GM12891 (cell line): ENCODE measurements at places on chromosomes 5 and 9.

- no peak for DNase-seq
Observed at GRCh38 chr5:60687927-60688720, 11.8 kb downstream of the DEPDC1B start.

GRCh38 chr5:91129748-91130147 lies 253.4 kb downstream of the ARRDC3 start:
- DNase-seq: no peak

DNA sequence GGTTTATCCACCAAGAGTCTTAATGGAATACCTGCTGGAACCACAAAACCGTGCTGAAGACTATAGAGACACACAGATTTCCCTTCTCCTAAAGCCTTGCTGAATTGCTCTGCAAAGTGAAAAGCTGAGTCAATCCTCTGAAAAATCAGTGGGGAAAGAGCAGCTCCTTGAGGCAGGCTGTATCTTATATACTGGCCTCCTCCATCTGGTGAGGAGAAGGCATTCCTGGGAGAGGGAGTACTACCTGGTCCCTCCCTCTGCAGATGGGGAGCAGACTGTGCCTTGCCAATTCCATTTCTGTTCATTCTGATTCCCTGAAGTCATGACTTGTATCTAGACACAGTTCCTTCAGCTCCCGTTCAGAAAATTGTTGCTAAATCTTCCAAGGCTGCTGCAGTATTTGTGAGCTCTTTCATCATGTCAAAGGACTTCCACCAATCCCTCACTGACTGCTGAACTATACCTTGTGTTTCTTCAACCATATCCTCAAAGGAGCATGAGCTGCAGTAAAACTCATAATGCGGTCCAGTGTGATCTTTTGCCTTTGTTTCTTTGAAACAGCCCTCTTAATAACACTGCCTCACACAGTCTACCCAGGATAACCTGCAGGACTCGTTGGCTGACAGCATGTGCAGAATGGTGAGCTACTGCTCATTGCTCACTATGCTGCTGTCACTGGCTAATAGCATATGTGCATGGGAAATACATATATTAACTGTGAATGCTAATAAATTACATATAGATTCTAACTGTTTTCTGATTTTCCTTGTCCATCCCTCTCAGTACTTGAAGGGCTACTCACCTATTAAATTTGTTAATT lies 84.5 kb downstream of the FOXD1 start:
- no peak for DNase-seq

- no peak for DNase-seq
Observed at GRCh38 chr5:149707097-149707496, 23.0 kb upstream of the PPARGC1B start.

DNA sequence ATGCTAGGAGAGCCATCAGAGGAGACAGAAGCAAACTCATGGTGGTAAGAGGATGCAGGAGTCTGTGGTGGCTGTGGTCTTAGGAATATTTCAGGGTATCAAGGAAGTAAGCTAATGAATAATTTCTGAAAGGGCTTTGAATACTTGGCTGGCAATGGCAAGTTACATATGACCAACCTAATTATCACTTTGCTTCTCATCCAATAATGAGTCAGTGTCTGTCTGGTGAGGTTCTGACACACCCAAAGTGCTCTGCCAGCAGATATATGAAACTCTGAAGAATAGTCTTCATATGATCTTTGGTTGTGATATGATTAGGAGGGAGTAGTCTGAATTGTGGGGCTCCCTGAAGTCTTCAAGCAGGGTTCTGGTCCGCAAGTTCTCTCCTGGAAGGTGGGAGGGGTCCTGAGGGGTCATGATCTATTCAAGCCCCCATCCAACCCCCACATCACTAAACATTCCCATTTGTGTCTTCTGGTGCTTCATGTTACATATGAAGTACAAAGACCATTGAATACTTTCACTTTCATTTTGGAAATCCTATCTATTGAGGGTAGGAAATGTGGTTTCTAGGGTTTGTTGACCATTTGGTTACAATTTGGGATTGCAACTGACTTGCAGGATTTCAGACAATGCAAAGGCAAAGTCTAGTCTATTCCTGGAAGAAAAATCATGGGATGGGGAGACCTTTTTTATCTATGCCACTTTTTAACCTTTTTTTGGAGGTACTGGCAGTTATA lies 199.9 kb upstream of the CDKN2B start:
- DNase-seq: no peak

GRCh38 chr9:124629600-124629999 lies 122.4 kb upstream of the NR5A1 start:
- DNase-seq: no peak

- no peak for DNase-seq
Observed at GRCh38 chr5:89904442-89904841, 505.1 kb downstream of the CETN3 start.

GRCh38 chr5:32332966-32333365 lies 20.2 kb upstream of the MTMR12 start:
- DNase-seq: no peak

DNA sequence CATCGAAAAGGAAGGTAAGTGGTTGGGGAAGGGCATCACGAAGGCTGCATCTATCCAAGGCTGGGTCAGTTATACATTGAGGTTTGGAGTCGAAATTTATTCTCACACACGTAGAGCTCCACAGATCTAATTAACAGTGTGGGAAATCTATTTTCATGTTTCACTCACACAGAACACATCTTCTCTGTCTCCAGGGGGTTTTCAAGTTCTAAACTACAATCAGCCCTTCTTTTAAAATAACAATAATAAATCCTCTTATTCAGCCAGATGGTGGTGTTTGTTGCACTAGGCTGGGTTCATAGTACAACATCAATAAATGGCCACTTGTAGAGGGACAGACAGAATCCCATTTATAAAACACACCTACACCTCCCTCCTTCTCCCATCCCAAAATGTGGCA lies 174.5 kb upstream of the KLF9 start:
- no peak for DNase-seq

DNA sequence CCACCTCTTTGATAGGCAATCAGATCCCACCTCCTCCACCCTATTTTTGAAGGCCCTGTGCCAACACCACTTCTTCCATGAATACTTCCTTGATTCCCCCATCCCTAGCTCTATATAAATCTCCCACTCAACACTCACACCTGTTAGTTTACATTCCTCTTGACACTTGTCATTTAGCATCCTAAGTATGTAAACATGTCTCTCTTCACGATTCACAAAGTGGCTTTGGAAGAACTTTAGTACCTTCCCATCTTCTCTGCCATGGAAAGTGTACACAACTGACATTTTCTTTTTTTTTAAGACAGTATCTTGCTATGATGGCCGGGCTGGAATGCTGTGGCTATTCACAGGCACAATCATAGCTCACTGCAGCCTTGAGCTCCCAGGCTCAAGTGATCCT lies 1.5 kb upstream of the FXN start:
- no peak for DNase-seq

DNA sequence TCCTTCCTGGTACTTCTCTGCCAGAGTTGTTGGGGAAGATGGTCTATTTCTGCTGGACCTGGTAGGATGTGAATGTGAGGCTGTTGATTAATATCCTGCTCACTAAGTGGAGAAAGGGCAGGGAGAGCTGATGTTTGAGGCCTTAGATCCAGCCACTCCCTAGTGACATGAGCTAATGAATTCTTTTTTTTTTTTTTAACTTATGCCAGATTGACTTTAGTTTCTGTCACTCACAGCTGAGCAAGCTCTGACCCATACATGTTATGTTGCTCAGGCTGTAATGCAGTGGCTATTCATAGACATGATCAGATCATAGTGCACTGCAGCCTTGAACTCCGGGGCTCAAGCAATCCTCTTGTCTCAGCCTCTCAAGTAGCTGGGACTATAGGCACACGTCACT lies 75.1 kb upstream of the SPRY4 start:
- DNase-seq: no peak

DNA sequence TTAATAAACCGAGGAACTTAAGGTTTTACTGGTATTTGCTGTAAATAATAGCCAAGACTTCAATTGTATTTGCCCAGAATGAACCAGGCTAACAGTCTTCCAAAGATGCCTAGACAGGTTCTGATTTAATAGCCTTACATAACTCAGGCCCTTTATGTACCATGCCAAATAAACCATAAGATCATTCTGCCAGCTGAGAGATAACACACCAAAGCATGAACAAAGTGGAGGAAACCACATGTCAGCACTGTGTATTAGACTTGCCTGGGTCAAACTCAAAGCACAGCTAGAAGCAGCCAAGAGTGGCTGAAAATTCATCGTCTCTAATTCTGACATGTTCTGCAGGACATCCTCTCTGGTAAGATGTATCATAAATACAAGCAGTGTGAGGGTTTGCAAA lies 319.3 kb upstream of the ZNF608 start:
- DNase-seq: no peak

DNA sequence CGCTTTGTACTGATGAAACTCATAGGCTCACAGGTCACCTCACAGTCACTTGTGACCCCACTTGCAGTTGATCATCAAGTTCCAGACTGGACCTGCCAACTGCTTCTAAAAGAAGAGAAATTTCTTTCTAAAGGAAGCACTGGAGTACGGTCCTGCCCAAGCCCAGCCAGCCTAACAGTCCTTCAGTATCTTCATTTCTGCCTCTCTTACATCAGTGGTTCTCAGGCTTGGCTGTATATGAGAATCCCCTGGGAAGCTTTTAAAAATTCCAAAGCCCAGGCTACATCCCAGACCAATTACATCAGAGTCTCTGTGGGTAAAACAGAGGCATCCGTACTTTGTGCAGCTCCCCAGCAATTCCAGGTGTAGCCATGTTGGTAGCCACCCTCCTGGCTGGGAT lies 282.1 kb downstream of the NFIB start:
- DNase-seq: no peak

GRCh38 chr5:166073901-166074581 lies 2217.4 kb upstream of the WWC1 start:
- DNase-seq: no peak

DNA sequence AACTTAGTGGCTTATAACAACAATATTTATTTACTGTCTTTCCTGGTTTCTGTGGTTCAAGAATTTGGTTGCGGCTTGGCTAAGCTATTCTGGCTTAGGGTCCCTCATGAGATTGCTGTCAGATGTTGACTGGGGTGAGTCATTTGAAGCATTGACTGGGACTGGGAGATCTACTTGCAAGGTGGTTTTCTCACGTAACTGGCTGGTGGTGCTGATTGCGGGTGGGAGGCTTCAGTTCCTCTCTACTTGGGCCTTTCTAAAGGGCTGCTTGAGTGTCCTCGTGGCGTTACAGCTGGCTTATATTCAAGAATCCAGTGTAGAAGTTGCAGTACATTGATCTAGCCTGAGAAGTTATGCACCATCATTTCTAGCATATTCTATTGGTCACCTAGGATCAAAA lies 218.5 kb upstream of the ELAVL2 start:
- no peak for DNase-seq

DNA sequence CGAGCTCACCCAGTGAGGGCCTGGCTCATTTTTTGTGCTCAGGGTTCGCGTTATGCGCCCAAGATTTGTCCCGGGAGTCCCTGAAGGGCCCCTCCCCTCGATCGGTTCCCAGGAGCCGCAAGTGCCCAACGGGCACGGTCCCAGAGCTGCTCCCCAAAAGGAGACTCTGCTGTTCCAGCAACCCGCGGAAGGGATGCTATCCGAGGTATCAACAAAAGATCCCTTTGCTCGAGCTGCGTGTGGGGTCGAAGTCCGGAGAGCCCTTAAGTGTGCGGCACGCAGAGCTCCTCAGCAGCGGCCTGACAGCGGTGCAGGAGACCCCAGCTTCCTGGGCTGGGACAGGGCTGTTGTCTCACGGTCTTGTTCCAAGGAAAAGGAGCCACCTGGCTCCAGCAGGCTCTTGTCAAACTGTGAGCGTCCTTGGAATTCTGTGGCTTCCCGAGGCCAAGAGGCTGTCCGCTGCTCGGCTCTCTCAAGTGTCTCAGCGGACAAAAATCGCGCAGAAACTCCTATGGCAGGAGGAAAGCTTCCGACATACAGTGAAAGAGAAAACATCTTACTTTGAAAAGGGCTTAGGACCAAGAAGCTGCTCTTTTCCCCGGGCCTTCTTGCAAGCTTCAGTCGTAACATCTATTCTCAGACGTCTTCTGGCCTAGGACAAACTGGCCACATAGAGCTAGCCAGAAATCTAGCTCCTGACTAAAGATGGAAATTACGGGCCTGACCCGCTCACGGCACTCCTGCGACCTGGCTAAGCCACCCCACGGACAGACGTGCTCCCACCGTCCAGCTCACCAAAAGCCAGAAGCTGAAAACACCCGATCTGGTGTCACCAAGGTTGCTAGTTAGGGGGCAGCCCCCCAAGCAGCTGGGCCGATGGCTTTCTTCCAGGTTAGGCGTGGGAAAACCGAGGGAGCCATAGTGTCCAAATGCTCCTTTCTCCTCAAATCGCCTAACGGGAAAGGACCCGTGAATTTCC lies 2.6 kb upstream of the FOXB2 start:
- no peak for DNase-seq

DNA sequence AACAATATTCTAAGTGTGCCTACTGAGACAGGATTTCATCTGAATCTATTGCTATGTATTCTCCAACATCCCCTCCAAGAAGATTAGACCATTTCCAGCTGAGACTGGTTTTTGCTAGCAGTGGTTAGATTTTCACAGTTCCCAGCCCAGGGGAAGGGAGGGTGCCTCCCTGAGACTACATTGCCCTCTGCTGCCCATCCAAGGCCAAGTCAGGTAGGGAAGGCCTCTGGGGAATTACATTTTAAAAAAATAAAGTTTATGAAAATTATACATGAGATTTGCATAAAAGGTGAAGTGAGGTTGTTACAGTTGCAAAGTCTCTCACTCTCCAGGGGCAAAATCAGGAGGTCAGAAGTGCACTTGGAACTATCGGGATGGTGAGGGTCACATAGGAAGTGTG lies 28.0 kb upstream of the SYK start:
- DNase-seq: no peak

DNA sequence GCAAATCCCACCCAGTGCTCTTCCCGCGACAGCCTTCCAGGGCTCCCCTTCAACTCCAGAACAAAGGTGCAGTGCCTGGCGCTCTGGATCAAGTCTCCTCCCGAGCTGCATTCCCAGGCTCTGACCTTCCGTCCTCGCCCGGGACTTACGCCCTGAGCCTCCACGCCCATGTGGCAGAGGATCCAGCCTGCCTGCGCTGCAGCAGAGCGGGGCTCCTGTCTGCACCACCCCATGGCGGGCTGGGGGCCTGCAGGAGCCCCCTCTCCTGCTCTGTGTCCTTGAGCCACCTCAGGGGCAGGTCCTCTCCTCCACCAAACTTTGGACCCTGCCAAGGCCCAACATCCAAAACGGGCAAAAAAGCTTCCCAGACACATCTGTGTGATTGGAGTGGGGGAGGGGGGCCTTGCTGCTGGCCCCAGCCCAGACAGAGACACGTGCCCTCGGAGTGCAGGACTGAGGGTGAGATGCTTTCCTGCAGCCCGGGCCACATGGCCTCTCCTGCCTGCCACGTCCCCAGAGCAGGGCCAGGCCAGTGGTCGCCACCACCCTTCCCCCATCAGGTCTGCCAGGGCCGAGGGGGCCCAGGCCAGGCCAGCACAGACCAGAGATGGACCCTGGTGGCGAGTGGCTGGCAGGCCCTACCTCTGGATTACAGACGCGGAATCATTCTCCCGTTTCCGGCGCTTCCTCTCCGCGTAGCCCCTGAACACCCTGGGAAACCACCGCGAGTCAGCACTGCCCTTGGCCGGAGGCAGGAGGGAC lies 4.4 kb downstream of the NSMF start:
- DNase-seq: no peak
